ENCODE measurements at places on chromosomes 16 and 17.
A peak's percentile ranks its signal among the peaks of the same experiment; 100 is the strongest.

DNA sequence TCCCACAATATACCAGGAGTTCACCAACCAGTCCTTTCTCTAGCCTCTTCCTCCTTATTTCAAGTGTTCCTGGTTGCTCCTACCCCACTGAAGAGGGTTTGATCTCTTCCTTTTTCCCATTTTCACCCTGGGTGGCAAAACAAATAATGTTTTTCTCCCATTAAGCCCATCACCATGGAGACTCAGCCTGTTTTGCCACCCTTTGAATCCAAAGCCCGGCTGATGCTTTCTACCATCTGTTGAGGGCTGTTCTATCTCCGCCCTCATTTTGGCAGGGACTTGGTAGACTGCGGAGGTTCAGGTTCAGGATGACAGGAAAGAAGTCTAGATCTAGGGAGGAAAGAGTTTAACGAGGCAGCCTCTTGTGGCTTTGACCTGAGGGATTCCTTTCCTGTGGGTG, 2.6 kb downstream of the DNAH2 start:
- DNase-seq: no peak

DNA sequence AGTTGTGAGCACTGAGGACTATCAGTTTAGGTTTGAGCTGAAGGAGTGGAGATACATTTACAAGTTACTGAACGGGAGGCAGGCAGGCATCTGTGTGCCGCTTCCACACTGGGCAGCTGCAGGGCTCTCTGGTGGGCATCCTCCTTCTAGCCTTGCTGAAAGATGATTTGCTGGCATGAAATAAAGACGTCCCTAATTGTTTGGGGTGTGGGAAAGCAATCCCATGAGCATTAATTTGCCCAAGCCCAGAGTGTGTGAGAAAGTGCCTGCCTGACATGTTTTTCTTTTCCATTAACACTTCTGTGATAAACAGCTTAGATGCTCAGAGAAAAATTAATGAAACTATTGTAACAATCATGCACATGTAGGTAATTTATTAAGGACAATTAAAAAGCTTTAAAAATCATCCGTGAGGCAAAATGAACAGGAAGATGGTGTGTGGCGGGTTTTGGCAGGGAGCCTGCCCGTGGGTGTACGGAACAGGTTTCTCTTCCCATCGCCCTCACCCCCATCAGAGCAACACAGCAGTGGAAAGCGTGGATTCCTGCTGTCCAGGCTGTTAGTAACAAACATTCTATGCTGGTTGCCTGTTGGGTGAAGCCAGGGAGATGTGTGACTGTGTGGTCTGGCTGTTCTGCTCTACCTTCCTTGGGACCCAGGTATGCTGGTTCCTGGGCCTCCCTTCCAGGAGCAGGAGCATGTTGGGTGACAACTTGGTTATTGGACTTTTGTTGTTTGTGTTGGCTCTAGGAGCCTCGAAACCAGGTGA, 191.9 kb downstream of the MSI2 start:
- no peak for DNase-seq

GRCh38 chr17:17425005-17425404, 51.8 kb upstream of the MED9 start:
- no peak for DNase-seq

GRCh38 chr16:30028438-30029076, 2.5 kb downstream of the TLCD3B start:
- peak; percentile 47 for DNase-seq

GRCh38 chr17:38334480-38335364, 9.0 kb downstream of the GPR179 start:
- DNase-seq: no peak

- no peak for DNase-seq
Measured at GRCh38 chr16:23508589-23509440, 1.5 kb downstream of the GGA2 start.

Measured in activated CD4-positive, alpha-beta memory T cell treated with anti-CD3 and anti-CD28 coated beads for 36 hours (primary cell).